ENCODE measurements at places on chromosomes 1 and 21.

DNA sequence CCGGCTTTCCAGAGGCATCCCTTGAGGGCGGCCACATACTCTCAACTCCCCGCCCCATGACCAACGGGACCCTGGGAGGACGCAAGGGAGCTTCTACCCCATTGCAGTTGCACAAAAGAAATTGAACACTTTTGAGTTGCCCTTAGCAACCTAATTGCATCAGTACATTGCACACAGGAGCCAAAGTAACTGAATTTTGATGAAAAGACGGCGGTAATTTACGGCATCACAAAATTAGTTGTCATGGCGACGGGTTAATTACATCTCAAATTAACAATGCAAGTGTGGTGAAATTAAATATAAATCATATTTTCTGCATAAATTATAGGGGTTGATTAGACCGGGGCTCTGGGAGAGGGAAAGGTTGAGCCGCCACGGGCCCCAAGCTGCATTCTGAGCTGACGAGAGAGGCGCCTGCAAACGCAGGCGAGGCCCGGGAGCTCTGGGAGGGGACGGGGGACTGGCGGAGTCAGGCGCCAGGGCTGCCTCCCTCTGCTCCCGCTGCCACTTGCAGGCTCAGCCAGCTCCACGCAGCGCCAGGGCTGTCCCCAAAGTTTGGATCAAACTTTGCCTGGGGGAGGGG lies 61.4 kb downstream of the CASZ1 start:
- no peak for DNase-seq

DNA sequence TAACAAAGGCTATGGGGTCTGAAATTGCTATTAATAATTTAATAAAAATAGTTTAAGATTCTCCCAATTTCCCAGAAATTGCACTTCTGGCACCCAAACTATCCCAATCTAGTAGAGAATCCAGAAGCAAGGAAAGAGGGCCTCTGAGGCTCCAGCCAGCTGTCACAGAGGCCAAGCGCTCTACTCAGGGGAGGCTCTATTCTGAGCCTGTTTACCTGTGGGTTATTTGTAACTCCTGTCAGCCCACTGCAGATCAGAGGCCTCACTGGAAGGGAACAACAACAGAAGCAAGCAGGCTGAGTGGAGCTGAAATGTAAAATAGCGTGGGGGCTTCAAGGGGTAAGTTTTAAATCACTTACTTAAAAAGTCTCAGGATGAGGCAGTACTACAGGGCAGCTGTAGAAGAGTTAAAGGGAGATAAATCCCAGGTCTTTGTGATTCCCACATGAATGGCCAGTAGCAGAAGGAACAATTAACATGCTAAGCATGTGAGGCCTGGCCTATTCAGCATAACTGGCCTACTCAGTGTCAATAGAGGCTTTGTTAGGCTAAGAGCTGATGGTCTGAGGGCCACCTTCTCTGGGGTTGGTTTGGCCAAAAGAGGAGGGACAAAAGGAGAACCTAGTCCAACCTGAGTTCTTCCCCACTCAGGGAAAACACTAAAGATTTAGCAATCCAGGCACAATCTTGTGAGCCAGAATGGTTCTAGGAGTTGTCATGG lies 12.8 kb downstream of the ZNF687 start:
- DNase-seq = no peak

DNA sequence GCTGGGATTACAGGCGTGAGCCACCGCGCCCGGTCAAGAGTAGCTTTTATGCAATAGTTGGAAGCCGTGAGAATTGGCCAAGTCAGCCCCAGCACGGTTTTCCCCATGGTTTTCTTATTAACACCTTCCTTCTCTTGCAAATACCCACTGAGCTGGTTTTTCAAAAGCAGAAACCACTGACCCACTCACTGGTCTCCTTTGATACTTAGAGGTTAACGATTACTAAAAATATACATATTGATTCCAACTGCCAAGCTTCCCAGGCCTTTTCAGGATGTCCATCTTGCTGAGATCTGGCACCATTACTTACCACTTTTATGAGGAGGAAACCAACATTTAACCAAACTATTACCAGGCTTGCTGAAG lies 25.9 kb upstream of the TARDBP start:
- DNase-seq = no peak

GRCh38 chr1:180524160-180524914 lies 22.0 kb upstream of the ACBD6 start:
- DNase-seq = no peak

DNA sequence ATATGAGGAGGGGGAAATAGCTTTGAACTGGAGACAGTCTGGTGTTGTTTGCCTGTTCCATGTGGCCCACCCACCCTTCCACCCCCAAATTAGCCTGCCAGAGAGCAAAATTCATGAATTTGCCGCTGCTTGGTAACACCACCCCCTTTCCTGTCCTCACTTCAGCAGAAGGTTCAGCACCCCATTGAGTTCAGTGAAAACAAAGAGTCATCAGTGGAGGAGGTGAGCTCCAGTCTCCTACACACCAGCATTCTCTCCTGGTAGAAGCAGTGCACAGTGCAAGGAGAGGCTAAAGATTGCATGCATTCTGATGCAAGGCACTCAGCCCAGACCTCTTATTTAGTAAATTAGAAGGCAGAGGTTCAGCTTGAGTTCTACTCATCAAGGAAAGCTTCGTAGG lies 99.7 kb upstream of the DYNLT5 start:
- no peak for DNase-seq

GRCh38 chr1:169530448-169530847 lies 44.7 kb upstream of the SLC19A2 start:
- no peak for DNase-seq

- DNase-seq = no peak
These were observed 10.1 kb downstream of the TNNI3K start for GRCh38 chr1:74245168-74245772.

- DNase-seq = peak; percentile 14
These were observed 5.7 kb downstream of the GPR88 start for GRCh38 chr1:100543640-100544039.

DNA sequence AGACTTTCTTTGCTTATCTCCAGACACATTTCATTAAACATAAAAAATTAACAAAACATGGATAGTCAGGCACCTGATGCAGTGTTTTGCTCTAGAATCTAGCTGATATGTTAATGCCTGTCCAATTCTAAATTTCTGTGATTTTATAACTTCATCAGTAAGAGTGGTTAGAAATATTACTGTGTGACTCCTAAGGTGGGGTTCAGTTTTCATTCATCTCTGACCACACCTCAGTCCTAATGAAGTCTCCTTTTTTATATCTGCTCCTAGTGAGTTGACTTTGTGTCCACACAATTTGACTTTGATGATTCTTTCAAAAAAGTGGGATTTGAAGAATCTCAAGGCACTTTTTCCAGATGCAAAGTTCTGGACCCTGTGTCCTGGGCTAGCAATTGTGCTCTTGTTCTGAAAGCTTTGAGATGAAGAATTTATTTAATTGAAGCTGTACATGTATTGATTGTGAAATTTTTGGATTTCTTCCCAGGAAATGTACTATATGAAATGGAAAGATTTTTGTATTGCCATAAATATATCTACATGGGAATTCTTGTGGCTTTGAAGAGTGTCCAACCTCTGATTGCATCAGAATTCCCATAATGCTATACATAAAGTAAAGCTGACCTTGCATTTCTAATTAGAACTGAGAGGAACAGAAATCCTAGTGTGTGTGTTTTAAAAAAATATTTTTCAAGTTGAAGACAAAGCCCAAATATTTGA lies 111.2 kb downstream of the GIPC2 start:
- no peak for DNase-seq

DNA sequence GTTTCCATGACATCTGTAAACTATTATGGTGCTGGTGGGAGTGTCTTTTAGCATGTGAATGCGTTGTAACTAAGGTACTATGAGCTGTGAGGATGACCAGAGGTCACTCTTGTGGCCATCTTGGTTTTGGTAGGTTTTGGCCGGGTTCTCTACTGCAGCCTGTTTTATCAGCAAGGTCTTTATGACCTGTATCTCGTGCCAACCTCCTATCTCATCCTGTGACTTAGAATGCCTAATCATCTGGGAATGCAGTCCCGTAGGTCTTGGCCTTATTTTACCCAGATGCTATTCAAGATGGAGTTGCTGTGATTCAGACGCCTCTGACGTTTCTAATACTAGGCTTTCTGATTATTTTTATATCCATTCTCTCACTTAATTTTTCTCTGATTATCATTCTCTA lies 9.4 kb downstream of the NCAM2 start:
- no peak for DNase-seq

DNA sequence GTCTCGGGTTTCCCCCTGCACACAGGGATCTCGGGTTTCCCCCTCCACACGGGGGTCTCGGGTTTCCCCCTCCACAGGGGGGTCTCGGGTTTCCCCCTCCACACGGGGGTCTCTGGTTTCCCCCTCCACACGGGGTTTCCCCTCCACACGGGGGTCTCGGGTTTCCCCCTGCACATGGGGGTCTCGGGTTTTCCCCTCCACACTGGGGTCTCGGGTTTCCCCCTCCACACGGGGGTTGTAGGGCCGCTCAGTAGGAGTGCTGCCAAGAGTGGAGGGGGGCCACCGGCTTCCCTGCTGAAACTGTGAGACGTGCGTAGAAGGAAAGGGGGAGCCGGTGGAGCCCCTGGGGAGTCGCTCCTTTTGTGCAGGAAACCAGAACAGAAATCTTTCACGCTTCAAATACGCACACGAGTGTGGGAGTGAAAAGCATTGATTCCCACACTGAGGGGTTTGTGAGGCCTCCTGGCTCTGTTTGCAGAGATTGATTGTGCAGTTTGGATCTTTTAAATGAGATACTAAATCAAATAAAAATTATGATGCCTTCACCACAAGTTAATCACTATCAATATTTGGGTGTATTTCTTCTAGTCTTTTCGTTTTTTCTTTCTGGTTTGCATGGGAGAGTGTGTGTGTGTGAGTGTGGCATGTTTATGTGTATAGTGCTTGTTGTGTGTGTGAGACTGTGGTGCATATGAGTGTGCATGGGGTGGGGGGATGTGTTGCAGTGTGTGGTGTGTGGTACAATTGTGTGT lies 54.3 kb upstream of the TRAPPC10 start:
- no peak for DNase-seq

DNA sequence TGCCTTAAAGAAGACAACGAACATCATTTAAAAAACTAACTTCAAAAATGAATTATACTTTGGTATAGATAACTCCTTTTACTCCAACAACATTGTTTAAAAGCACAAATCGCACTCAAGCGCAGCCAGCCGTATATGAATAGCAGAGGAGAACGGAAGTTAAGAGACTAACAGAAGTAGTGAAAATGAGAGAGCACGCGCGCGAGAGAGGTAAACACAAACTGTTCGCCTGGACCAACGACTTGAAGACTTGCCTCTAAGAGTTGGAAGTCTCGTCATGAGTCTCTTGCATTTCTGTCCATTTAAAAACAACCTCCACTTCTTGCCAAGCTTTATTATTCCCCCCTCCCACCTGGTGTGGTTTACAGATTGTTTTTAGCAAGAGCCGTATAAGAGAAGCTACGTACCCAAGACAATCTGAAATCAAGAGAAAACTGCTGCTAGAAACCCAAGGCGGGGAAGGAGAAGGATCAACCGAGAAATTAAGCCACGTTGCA lies 479 bp downstream of the SELENOF start:
- DNase-seq = peak; percentile 12

GRCh38 chr1:174200746-174201145 lies 41.4 kb downstream of the RABGAP1L start:
- DNase-seq = no peak

DNA sequence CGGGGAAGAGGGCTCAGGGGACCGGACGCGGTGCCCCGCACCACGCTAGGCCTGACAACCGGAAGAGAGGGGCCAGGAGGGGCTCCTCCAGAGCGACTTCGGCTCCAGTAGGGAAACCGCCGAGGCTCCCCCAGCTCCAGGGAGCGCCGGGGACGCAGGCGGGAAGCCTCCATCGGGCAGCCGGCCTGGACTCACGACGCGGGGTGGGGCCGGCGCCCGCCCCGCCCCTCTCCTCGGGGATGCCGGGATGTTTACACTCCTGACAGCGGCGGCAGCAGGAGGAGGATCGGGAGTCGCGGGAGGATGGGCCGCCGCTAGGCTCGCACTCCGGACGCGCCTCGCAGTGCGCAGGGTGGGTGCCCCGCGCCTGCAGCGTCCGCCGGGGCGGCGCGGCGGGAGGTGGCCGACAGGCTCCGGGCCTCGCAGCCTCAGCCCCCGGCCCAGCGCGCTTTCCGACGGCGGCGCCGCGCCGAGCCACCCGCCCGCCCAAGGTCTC lies at the start of gene NEK7:
Gene NEK7 (plus strand): TSS at position 254 of the 496 bp plus-strand sequence. CDS start 75,583 bp downstream, outside the sequence.
- peak; percentile 49 for DNase-seq

- DNase-seq = no peak
These were observed 2.8 kb downstream of the PPIH start for GRCh38 chr1:42660907-42661500.

DNA sequence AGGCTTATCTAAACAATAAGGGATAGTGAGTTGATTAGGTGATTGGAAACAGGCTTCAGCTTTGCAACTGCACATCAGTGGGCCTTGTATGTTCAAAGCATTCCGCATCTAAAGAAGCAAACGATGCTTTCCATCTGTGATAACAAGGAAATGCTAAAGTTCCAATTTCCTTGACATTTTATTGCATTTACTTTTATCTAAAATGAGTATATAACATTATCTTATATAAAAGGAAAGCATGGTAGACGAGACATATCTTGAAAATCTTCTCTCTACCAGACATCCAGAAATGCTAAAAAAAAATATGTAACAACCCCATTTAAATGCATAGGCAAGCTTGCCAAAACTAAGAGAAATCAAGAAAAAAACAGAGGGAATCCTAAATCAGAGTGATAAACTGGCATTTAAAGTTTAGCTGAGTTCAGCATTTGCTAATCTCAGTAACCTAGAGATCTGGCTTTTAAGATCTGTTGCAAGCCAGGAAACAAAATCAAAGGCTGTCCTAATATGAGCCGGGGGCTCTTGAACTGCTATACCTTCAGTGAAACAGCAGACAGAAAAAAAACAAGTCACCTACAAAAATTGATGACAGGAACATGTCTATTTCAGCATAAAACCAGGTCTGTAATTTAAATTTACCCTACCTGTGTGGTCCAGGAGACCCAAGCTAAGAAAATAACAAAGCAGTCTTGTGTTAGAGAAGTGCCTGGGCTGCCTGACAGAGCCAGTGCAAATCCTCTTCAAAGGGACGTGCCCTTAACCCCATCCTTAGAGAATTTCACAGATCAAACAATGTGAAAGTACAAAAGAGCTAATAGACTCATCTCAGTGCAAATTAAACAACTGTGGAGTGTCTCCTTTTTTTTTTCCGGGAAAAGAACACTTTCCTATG lies 3.1 kb upstream of the RGS13 start:
- no peak for DNase-seq

- DNase-seq = no peak
These were observed 177.5 kb downstream of the VPS13D start for GRCh38 chr1:12407050-12407961.

GRCh38 chr1:23801876-23802275 lies 1.3 kb upstream of the GALE start:
- no peak for DNase-seq

Measured in T follicular helper cell (primary cell).